ENCODE measurements at places on chromosomes 11 and 22.

DNA sequence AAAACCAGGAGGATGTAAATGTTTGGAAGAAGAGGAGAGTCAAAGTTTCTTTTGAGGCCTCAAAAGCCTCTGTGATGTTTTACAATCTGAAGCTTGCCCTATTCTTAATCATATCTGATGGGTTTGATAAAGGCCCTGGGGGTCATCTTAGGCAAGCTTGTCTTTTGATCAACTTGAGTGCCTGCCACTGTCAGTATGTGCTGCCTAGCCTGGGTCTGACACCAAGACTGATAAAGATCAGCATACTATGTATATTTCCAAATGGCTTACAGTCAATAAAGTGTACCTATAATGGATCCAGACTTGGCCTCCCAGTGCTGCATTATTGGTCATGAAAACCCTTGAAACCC is 12.7 kb downstream of the EHF start:
- DNase-seq = no peak

- peak; percentile 90 for DNase-seq
These were observed 101.0 kb downstream of the PTPRJ start for GRCh38 chr11:48081151-48082010.

- no peak for DNase-seq
These were observed 1.9 kb downstream of the GRAMD4 start for GRCh38 chr22:46622081-46622521.

DNA sequence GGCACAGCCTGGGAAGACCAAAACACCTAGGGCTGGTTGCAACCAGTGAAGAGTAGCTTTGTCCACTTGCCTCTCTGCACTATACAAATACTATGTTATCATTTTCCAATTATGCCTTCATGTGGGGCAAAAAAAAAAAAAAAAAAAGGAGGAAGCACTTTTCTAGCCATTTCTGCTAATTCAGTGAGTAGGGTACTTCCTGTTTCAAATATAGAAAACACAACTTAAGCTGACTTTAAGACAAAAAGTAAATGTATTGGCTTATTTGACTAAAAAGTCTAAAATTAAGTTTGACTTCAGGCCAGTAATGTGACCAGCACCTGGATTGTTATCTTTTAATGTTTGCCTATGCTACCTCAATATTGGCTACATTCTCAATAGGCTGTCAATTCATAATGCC is 15.3 kb downstream of the CCDC73 start:
- no peak for DNase-seq

DNA sequence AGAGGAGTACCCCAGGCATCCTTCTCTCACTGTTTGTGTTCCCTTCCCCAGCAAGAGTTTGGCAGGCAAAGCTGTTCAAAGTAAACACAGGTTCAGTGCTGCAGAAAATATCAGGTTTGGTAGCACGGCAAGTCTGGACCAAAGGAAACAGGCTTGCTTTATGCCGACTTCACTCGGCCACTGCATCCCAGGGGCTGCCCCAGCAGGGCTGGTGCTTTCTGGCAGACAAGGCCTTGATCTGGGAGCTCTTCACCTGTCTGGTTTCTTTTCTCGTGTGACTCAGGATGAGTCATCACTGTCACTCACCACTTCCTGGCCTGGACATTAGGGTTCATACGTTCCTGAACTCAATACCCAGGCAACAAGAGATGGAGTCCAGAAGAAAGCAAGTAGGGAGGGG is 52.6 kb upstream of the NAV2 start:
- peak; percentile 79 for DNase-seq

- no peak for DNase-seq
These were observed 9.4 kb upstream of the PMM1 start for GRCh38 chr22:41598891-41599635.

GRCh38 chr11:92917927-92918326 is 51.5 kb upstream of the MTNR1B start:
- DNase-seq = no peak

DNA sequence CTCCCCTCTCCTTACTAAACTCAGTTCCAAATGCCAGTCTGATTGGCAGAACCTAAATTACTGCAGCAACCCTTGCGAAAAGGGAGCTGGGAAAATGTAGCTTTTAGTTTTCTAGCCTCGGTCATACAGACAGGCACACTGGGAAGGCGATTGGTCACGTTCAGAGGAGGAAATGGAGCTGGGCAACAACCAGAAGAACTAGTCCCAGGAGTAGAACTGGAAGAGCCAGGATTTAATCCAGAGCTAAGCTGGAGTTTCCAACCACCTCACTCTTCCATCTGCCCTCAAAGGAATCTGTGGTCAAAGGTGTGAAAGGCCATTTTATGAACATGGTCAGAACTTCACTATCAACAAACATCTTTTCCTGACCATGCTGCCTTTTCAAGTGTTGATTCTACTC is 155.7 kb upstream of the ARHGAP20 start:
- DNase-seq = no peak

- DNase-seq = peak; percentile 24
These were observed 5.9 kb downstream of the LMNTD2 start for GRCh38 chr11:554428-555226.
